ENCODE measurements at places on chromosomes 7 and 10.

- DNase-seq: no peak
These were observed 35.5 kb downstream of the IKZF1 start for GRCh38 chr7:50339990-50340500.

- no peak for DNase-seq
These were observed 379.1 kb downstream of the INHBA start for GRCh38 chr7:41323806-41324205.

- DNase-seq: no peak
These were observed 44.6 kb upstream of the NAMPT start for GRCh38 chr7:106329408-106329807.

GRCh38 chr7:155533120-155533826, 13.1 kb downstream of the CNPY1 start:
- no peak for DNase-seq

DNA sequence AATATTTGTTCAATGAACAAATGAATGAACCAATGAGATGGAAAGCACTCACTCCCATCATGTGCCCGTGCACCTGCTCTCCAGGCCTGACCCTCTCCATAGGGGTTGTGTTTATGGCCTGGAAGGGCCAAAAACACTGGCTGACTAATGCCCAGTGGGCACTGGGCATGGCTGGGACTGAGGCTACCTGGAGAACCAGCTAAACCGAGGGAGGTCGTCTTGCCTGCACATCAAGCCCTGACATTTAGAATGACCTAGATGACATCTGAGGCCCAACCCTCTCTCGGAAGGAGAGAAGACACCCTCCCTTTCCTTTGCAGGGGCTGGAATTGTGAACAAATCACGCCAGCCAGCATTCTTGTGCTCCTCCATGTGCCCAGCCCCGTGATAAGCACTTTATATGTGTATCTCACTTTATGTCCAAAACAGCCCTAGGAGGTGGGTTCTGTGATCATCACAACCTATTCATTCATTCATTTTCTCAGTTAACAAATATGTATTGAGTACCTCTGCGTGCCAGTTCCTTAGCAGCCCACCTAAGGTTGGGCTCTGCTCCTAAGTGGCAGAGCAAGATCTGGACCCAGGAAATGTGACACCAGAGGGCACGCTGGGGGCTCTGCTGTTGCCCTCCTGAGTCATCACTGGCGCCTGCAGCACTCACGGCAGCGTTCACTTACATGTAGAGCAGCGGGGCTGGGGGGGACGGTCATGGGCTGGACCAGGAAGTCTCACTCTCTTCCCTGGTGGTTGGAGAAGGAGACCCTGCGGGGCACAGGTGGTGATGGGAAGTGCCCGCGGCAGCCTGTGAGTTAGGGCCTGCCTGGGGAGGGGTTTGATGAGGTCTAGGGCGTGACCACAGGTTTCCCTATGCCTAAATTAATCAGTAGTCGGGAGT, 52.0 kb downstream of the TSPAN15 start:
- no peak for DNase-seq

- DNase-seq: no peak
These were observed 161.3 kb upstream of the NPVF start for GRCh38 chr7:25389489-25390106.

DNA sequence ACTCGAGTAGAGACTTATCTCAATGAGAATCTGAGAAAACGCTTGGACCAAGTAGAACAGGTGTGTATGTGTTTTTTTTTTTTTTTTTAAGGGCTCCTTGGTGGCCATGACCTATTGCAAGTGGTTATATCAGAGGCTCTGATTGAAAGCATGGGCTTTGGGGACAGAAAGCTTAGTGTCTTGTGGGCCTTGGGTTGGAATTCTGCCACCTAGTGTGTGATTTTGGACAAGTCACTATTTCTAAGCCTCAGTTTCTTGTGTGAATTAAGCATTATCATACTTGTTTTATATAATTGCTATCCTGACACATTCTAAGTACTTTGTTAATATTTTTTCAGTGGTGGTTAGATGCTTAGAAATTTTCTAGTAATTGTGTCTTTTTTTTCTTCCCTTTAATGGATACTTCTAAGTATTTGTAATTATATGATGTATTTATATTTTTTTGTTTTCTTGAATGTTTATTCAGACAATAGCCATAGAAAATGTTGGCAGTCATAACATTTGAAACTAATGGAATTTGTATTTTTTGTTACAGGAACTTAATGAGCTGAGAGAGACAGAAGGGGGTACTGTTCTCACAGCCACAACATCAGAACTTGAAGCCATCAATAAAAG, 33.1 kb downstream of the SMC3 start:
- no peak for DNase-seq

DNA sequence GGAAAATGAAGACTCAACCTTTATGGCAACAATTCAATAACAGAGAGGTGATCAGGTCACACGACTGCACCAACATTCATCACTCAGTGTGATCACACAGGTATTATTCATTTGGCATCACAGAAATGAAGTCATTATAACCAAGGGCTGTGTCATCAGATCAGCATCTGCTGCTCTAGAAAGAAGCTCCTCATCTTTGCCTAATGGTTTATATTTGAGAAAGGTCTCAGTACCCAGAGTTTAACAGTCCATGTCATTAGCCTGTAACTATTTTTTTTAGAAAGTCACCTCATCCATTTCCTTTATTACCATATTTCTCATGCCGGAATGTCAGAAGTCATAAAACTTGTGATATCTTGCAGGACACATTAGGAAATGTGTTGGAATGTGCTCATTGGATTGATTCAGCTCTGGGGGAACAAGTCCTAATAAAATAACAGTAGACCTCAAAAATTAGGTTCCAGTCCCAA, 45.1 kb upstream of the PRKG1 start:
- no peak for DNase-seq

- DNase-seq: no peak
These were observed 34.7 kb downstream of the MINDY4 start for GRCh38 chr7:30805931-30806330.

- DNase-seq: no peak
These were observed 1.7 kb upstream of the HMX2 start for GRCh38 chr10:123146013-123146893.

GRCh38 chr10:22683140-22683389, 31.3 kb downstream of the PIP4K2A start:
- no peak for DNase-seq

DNA sequence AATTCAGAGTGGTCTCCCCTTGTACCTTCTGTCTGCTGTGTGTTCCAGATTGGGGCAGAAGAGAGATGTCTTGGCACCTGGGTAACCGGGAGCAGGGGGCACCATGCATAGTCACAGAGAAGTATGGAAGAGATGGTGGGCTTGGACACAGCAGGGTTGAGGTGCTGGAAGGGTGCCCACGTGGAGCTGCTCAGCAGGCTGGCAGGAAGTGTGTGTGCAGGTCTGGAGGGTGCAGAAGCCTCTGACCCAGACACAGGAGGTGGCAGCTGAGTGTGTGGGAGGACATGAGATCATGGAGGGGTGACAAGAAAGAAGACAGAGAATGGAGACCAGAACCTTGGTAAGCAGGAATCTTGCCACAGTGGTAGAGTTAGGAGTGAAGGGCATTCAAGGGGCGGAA, 42.3 kb upstream of the DUSP5 start:
- DNase-seq: no peak

DNA sequence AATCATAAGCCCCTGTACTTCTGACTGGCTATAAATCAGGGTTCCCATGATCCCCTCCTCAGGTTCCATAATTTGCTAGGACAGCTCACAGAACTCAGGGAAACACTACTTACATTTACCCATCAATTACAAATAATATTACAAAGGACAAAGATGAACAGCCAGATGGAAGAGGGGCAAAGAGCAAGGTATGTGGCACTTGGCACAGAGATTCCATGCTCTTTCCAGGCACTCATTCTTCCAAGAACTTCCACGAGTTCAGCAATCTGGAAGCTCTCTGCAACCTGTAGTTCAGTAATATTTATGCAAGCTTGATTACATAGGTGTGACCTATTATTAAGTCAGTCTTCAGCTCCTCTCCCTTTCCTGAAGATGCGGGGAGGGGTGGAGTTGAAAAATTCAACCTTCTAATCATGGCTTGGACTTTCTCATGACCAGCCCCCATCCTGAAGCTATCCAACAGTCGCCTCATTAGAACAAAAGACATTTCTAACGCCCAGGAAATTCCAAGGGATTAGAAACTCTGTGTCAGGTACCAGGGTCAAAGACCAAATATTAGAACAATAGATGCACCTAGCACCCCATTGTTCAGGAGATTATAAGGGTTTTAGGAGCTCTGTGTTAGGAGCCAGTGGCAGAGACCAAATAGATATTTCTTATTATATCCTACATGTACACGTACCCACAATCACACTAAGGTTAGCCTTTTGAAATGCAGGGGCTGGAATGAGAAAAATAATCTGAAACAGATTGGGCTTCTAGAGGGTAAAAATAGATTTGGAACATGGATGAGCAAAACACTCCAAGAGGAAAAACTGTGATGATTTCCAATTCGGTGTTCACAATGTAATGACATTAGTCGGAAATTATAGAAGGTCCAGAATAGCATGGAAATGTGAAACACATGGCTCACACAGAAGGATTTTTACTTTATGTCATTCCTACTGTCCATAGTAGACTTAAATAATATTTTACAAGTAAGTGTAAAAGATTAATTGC, 7.0 kb downstream of the ANKMY2 start:
- no peak for DNase-seq

DNA sequence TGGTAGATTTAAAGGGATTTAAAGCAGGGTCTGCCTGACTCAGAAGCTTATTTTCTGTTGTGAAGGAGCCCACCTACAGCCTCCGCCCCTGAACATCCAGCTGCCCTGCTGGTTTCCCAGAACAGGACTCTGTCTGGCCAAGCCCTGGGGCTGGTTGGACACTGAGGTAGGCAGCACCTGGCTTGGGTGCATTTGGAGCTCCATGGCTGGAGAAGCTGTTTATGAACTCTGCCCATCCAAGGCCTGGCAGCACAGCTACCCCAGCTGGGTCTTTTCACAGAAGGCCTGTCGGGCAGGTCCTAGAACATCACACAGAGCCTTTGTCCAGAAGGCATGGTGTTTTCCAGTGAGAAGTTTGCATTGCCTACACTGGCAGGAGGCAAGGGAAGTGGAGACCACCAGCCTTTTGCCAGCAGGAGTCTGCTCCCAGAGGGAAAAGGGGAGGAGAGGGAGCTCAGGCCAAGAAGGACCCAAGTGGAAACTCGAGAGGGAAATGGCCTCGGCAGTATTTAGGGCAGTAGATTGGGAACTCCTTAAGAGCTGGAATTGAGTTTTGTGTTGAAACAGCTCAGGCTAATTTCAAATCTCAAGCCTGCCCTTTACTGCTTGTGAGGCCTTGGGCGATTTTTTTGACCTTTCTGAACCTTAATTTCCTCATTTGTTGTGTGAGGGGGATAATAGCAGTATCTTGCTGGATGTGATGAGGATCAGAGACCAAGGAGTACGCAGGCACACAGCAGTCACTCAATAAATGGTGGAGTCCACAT, 12.3 kb upstream of the PDCD4 start:
- DNase-seq: no peak

DNA sequence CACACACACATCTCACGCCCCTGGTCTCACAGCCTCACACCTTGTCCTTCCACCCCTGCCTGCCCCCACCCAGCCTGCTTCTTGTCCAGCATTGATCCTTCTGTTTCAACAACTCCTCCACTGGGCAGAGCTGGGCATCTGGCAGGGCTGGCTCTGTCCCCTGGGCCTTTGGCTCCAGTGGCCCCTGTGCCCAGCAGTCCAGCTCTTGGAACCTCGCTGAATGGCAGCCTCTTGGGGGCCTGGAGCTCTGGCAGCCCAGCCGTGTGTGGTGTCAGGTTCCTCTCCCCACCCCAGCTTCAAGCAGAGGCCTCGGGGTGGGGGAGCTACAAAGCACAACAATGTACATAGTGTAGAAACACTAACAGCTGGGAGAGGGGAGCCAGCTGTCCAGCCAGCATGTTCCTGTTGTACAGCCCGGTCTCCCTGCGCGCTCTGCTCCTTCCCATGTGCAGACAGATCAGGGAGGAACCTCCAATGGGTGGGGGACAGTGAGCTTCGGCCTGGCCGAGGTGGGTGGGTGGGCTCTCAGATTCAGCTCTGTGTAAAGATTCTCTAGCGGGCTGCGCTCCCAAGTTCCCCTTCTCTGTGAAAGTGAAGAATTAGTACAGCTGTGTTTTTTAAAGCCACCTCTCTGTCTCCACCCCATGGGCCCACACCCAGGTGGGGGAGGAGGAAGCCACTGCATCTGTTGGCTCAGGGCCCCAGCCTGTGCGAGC, 19.4 kb downstream of the ZMIZ2 start:
- no peak for DNase-seq

- DNase-seq: peak; percentile 57
These were observed 9.2 kb upstream of the PWWP2B start for GRCh38 chr10:132387764-132388210.

GRCh38 chr10:36026081-36026480, 384.0 kb upstream of the FZD8 start:
- no peak for DNase-seq

- DNase-seq: no peak
These were observed 132.5 kb upstream of the UNC5B start for GRCh38 chr10:71079761-71080380.

GRCh38 chr10:95793401-95794045, 37.6 kb downstream of the ENTPD1 start:
- DNase-seq: no peak

GRCh38 chr7:10998996-10999757, 25.5 kb downstream of the PHF14 start:
- no peak for DNase-seq

- DNase-seq: no peak
These were observed 211.0 kb downstream of the TCF7L2 start for GRCh38 chr10:113161066-113161465.

DNA sequence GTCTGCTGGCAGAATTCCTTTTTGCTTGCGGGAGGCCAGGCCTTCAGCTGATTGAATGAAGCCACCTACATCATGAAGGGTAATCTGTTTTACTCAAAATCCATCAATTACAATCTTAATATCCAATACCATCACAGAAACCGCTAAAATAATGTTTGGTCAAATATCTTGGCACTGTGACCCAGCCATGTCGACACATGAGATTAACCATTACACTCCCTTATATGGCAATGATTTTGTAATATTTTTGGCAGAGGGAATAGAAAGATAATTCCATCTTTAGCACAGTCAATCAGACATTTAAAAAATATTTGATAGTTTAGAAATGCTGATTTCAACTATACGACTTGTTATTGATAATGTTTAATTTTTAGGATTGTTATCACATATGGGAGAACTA, 36.5 kb upstream of the SLC39A12 start:
- no peak for DNase-seq

DNA sequence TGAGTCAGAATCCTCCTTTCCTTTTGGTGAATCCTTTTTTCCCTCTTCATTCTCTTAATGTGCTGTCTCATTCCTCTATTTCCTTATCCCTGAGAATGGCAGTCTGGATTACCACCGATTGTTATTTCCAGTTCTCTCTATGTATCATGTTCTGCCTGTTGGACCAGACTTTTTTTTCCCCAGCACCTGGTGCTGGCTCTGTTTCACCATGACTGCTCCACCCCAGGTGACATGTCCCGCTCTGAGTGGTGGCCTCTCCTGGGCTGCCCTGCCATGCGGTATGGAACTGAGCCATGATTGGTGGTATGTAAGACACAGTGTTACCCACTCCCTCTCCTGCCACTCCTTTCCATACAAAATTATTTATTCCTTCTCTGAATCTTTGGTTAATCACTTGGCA, 399.9 kb downstream of the GATA3 start:
- DNase-seq: no peak

- no peak for DNase-seq
These were observed 103.4 kb downstream of the GPR158 start for GRCh38 chr10:25278180-25278579.

GRCh38 chr7:12069757-12070156, 141.3 kb upstream of the TMEM106B start:
- DNase-seq: no peak

- DNase-seq: no peak
These were observed 31.4 kb upstream of the AQP1 start for GRCh38 chr7:30880125-30880720.

Measured in stimulated activated CD8-positive, alpha-beta memory T cell treated with anti-CD3 and anti-CD28 coated beads, Interleukin-15, amount 100 ng/mL, for 1 hour (primary cell).